Mesenteric fat pad (tissue), 1 donor: ENCODE measurements at places on chromosomes 13 and 19. TPM values are rescaled to one million over a fixed set of nuclear protein-coding genes. Genes with fewer than 3 reads are reported as not detected.

The CCDC61 gene
- 9.8 TPM for total RNA-seq

The RUBCNL gene
- 6.7 TPM for total RNA-seq

The KISS1R gene
- not detected for total RNA-seq

- DNase-seq: no peak
Measured at GRCh38 chr13:99270518-99270917, 12.3 kb upstream of the GPR18 start.

GRCh38 chr19:10643172-10643967, 10.8 kb upstream of the ILF3 start:
- DNase-seq: no peak

DNA sequence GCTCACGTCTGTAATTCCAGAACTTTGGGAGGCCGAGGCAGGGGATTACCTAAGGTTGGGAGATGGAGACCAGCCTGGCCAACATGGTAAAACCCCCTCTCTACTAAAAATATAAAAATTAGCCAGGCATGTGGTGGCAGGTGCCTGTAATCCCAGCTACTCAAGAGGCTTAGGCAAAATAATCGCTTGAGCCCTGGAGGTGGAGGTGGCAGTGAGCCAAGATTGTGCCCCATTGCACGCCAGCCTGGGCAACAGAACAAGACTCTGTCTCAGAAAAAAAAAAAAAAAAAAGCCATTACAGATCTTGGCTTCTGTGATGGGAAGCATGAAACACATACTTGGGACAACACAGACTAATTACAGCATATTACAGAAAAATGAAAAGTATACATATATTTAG, 1404.5 kb upstream of the SPRY2 start:
- no peak for DNase-seq

DNA sequence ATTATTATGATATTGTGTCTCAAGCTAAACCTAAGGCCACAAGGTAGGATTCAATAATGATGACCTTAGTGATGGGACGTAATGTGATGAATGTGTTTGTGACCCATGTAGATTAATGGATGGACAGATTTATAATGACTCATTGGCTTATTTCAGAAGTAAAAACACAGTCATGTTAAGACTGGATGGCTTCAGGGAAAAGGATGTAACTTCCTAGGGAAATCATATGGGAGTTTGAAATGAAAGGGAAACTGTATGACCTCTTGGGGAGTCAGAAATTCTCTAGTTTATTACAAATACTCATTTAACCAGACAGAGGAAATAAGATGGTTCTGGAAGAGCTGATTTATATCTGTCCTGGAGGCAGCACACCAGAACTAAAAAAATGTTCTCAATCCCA, 2.9 kb downstream of the EDNRB start:
- DNase-seq: no peak

GRCh38 chr19:19460761-19461265, 54.5 kb downstream of the TSSK6 start:
- DNase-seq: no peak

DNA sequence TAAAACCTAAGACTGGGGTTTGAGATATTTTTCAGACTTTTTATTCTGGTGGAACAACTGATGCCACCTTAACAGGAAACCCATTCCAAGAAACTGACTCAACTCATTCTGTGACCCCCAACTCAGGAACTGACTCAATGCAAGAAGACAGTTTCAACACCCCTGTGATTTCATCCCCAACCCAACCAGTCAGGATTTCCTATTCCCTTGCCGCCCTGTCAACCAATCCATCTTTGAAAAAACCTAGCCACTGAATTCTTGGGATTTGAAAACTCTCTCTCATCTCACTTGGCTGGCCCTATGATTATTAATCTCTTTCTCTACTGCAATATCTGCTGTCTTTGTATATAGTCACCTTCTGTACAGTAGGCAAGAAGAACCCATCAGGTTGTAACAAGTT, 1211.9 kb upstream of the ATXN8OS start:
- no peak for DNase-seq

GRCh38 chr19:34485831-34486230, 4.3 kb downstream of the WTIP start:
- peak; percentile 35 for DNase-seq

DNA sequence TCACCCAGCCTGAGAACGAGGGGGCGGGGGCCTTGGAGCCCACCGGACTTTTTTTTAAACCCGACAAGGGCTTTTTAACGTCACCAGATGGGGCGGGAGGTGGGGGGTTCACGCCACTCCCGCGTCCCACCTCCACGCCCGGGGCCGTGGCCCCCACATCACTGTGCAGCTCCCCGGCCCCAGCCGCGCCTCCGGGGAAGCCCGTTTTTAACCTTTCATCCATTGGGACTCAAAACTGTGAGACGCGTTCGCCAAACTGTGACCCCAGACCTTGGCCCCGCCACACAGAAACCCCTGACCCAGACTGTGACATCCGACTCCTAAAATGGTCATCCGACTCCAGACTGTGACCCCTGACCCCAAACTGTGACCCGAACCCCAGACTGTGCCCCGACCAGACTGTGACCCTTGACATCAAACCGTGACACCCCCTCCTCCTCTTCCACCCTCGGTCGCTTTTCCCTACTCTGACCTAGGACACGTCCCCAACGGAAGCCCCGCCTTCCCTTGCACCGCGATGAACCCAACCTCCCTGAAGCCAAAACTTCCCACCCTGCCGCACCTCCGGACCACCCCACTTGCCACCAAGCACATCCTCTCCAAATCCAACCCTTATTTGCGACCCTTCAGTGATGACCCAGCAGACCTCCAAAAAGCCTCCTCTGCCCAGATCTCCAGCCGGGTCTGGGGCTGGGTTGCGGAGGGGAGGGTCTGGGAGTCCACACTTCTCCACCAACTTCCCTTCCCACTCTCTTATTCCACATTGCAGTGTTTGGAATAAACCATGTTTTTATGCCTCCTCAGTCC, 1.5 kb upstream of the GRWD1 start:
- DNase-seq: no peak
